Gastroesophageal sphincter (tissue), 4 donors: ENCODE measurements at places on chromosomes 16 and 17.

GRCh38 chr17:67253384-67253783 is 8.4 kb upstream of the HELZ start:
- H3K4me1 ChIP-seq, result no peaks in the 10 kb centered on the region
- no peak for ATAC-seq
- H3K27ac ChIP-seq, result no peak overlapping the region
- no peaks in the 10 kb centered on the region for H3K27me3 ChIP-seq
- H3K36me3 ChIP-seq, result no peaks in the 10 kb centered on the region

- no peaks in the 10 kb centered on the region for H3K4me1 ChIP-seq
- ATAC-seq, result no peak
- no peaks in the 10 kb centered on the region for H3K27me3 ChIP-seq
- H3K4me3 ChIP-seq, result no peak overlapping the region
- no peak overlapping the region for H3K27ac ChIP-seq
Measured at GRCh38 chr16:58970775-58971174, 236.7 kb upstream of the GOT2 start.

DNA sequence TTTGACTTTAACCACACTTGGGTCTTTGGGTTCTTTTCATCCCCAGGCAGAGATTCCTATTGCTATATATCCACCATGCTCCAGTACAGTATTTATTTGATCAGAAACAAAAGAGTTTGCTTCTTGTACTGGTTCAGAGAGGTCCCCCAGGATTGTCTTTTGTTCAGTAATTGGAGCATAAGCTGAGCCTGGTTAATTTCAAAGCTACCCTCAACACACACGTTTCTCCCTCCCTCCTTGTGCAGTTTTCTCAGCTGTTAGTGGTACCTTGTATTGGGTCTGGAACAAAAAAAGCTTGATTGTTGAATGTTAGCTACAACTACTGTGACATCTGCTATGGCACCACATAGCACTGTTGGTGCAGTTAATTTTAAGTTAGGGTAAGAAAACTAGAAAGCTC is 50.0 kb downstream of the NUP93 start:
- H3K27ac ChIP-seq, result no peak overlapping the region
- peaks cover 14% of the 10 kb centered on the region for H3K4me1 ChIP-seq
- ATAC-seq, result no peak
- H3K4me3 ChIP-seq, result no peak overlapping the region
- H3K36me3 ChIP-seq, result no peaks in the 10 kb centered on the region

GRCh38 chr17:45164734-45165269 is 3.1 kb downstream of the HEXIM2 start:
- H3K4me1 ChIP-seq, result peaks cover 10% of the 10 kb centered on the region
- no peaks in the 10 kb centered on the region for H3K27me3 ChIP-seq
- no peak overlapping the region for H3K4me3 ChIP-seq
- no peak overlapping the region for H3K27ac ChIP-seq

GRCh38 chr16:77191259-77191969 is 424 bp downstream of the MON1B start:
- no peak for ATAC-seq
- peak overlapping the region; percentile 79 for H3K4me3 ChIP-seq
- H3K4me1 ChIP-seq, result peaks cover 7% of the 10 kb centered on the region
- H3K36me3 ChIP-seq, result no peaks in the 10 kb centered on the region
- peak overlapping the region; percentile 96 for H3K27ac ChIP-seq

DNA sequence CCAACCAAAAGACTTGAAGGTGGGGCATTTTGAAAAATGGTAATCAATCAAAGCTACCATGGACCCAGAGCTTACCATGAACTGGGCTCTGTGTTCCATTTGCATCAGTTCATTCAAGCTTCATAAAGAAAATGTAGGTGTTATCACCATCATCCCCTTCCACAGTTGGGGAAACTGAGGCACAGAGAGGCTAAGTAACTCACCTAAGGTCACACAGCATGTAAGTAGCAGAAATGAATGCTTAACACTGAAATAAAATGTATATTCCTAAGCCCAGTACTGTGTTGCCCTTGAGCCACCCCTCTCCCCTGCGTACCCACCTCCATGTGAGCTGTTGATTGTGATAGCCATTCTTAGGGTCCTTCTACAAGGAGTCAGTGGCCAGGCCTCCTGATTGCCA is 83.6 kb downstream of the VAT1L start:
- no peaks in the 10 kb centered on the region for H3K27me3 ChIP-seq
- no peaks in the 10 kb centered on the region for H3K36me3 ChIP-seq
- ATAC-seq, result no peak
- no peak overlapping the region for H3K27ac ChIP-seq

DNA sequence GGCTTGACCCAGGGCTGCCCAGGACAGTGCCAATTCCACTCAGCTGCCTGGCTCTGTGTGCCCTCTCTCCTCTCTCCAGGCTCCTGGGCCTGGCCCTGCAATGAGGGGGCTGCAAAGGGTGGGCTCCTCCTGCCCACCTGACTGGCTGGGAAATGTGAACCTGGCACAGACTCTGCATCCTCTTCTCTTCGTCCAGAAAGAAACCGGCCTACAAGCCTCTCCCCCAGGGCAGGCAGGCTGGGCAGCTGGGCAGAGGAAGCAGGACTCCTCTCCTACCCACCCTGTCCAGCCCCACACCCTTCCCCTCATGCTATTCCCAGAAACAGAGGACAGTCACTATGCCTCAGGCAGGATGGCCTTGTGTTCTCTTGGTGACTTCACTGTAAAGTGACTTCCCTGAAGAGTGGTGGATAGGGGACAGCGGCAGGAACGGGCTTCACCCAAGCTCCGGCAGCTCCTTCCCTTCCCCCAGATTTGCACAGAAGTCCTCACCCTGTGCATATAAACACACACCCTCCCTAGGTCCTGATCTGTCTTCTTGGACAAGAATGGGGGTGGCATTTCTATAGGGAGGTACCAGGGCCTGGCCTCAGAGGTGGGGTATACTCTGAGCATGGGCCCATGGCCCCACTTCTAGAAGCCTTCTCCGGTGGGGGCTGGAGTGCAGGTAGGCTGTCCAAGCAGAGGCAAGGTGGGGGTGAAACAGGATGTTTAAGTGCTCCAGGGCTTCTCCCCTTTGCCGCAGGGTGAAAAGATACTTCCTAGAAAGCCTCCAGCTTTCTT is 4.9 kb upstream of the STAT5A start:
- H3K27me3 ChIP-seq, result no peaks in the 10 kb centered on the region
- H3K27ac ChIP-seq, result no peak overlapping the region
- peaks cover 29% of the 10 kb centered on the region for H3K4me1 ChIP-seq
- no peak for ATAC-seq
- no peak overlapping the region for H3K4me3 ChIP-seq
- no peaks in the 10 kb centered on the region for H3K36me3 ChIP-seq

DNA sequence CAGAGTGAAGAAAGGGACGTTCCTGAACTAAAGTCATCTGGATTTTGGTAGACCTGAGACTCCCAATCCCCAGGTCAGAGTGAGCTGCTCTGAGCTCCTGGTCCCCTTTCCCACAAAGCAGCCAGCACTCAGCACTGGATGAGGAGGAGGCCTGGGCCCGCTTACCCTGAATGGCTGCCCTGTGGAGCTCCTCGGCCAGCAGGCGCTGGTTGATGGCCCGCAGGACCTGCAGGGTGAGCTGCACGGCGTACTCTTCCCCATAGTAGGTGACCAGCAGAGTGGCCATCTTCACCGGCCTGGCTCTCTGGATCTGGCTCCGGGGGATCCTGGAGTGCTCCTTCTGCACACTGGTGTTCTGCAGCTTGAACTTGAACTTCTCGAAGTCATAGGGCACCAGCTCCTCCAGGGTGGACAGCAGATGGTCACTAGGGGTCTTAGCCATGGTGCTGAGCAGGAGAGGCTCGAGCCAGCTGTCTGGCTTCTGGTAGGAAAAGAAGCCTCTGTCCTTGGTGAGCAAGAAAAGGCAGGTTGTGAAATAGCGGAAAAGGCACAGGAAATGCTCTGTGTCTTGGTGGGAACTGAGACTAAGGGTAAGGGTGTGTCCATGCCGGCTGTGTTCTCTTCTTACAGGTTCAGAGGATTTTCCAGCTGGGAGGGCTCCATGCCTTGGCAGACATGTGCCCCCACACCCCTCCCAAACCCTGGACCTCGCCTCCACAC is at the start of gene MEFV:
TSS of gene MEFV (minus strand) at position 488 of the 720 bp plus-strand sequence. CDS start at position 442, 46 bp downstream.
- no peaks in the 10 kb centered on the region for H3K36me3 ChIP-seq
- peak within 1 kb of the TSS; percentile 11 for H3K4me3 ChIP-seq
- H3K27me3 ChIP-seq, result peaks cover 30% of the 10 kb centered on the region
- H3K27ac ChIP-seq, result no peak within 1 kb of the TSS
- peak; percentile 40 for ATAC-seq

- ATAC-seq, result no peak
- no peak overlapping the region for H3K4me3 ChIP-seq
- H3K27ac ChIP-seq, result no peak overlapping the region
- peaks cover 30% of the 10 kb centered on the region for H3K27me3 ChIP-seq
Measured at GRCh38 chr17:74703311-74703710, 9.4 kb downstream of the CD300LF start.

DNA sequence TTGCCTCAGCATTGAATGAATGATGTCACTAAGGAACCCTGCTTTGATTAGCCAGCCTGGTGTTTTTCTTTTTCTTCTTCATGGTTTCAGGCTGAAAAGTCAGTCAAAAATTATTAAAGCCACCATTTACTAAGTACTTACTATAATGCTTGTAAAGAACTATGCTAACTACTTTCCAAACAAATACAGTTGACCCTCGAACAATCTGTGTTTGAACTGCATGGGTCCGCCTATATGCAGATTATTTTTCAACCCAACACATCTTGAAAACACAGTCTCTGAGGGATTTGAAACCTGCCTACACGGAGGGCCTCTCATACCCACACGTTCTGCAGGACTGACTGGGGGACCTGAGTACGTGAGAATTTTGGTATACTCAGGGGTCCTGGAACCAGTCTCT is 136.3 kb downstream of the PARN start:
- H3K27me3 ChIP-seq, result no peaks in the 10 kb centered on the region
- H3K4me1 ChIP-seq, result no peaks in the 10 kb centered on the region
- H3K4me3 ChIP-seq, result no peak overlapping the region

DNA sequence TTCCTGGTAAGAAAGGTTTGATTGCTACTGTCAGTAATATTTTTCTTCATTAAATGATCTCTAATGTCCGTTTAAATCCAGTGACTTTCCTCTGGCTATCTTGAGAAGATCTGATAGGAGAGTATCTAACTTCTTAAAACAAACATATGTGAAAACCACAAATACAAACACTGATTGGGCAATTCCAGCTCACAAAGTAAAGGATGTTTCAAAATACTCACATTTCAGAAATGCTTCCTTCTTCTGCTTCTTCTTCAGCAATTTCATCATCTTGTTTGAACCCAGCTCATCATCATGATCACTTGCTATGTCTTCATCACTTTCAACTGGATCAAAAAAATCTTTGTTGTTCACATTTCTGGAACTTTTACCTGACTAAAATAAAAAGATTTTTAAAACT is 64.3 kb upstream of the RBL2 start:
- ATAC-seq, result no peak
- H3K36me3 ChIP-seq, result no peaks in the 10 kb centered on the region
- H3K4me3 ChIP-seq, result no peak overlapping the region

GRCh38 chr16:8109510-8110369 is 480.6 kb downstream of the TMEM114 start:
- H3K36me3 ChIP-seq, result no peaks in the 10 kb centered on the region
- no peak overlapping the region for H3K4me3 ChIP-seq
- H3K4me1 ChIP-seq, result no peaks in the 10 kb centered on the region
- no peak overlapping the region for H3K27ac ChIP-seq
- H3K27me3 ChIP-seq, result no peaks in the 10 kb centered on the region

DNA sequence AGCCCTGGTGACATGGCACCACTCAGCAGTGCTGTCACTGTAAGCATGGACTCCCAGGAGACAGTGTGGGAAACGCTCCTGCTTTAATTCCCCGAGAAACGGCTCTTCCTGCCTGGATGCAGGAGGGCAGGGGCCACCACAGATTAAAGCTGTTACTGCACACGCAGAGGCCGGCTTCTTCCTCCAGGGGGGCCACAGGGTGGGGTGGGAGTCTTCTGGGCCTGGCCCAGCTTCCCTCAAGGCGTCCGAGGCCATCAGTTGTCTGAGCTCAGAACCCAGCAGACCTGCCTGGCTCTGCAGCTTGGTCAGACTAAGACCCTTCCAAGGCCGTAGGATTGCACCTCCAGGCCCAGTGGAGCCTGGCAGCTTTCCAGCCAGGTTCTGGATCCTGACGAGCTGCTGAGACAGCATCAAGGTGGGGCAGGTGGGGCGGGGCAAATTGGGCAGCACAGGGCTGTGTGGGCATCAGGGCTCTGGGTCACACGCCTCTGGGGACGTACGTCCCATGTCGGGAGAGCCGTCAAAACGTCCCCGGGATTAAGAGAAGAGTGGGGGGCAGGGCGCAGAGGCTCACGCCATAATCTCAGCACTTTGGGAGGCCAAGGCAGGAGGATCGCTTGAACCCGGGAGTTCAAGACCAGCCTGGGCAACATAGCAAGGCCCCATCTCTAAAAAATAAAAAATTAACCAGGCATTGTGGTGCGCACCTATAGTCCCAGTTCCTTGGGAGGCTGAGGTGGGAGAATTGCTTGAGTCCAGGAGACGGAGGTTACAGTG is 5.0 kb upstream of the CAPN15 start:
- peaks cover 43% of the 10 kb centered on the region for H3K36me3 ChIP-seq
- H3K4me1 ChIP-seq, result peaks cover 32% of the 10 kb centered on the region
- no peak overlapping the region for H3K27ac ChIP-seq
- no peaks in the 10 kb centered on the region for H3K27me3 ChIP-seq
- no peak for ATAC-seq

- H3K27ac ChIP-seq, result no peak overlapping the region
- ATAC-seq, result no peak
- H3K4me3 ChIP-seq, result no peak overlapping the region
- H3K27me3 ChIP-seq, result no peaks in the 10 kb centered on the region
- H3K4me1 ChIP-seq, result no peaks in the 10 kb centered on the region
Measured at GRCh38 chr16:86529160-86529559, 18.8 kb downstream of the FOXF1 start.

DNA sequence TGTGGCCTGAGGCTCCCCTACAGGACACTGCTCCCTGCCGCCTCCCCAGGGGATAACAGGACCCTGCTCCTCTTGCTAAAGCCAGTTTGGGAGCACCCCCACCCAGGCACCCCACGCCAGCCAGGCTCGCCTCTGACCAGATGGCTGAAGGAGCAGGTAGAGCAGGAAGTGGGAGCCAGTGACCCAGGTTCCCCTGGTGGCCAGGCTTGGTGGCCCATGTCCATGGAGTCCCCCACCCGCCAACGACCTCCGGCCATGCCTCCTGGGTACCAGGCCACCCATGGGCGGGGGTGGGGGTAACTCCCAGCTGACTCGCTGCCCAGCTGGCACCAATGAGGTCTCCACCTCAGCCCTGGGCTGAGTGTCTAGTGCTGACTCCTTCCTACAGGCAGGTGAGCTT is 10.0 kb downstream of the BCAR1 start:
- no peaks in the 10 kb centered on the region for H3K27me3 ChIP-seq
- peaks cover 17% of the 10 kb centered on the region for H3K4me1 ChIP-seq
- no peak overlapping the region for H3K4me3 ChIP-seq

GRCh38 chr16:85436636-85437165 is 176.4 kb upstream of the GSE1 start:
- H3K27ac ChIP-seq, result peak overlapping the region; percentile 49
- H3K4me1 ChIP-seq, result peaks cover 12% of the 10 kb centered on the region
- peaks cover 29% of the 10 kb centered on the region for H3K36me3 ChIP-seq
- peak; percentile 48 for ATAC-seq
- H3K4me3 ChIP-seq, result no peak overlapping the region

- H3K36me3 ChIP-seq, result no peaks in the 10 kb centered on the region
- ATAC-seq, result no peak
- no peaks in the 10 kb centered on the region for H3K4me1 ChIP-seq
Measured at GRCh38 chr16:75279305-75279704, 27.9 kb upstream of the BCAR1 start.

- H3K4me1 ChIP-seq, result peaks cover 47% of the 10 kb centered on the region
- peak overlapping the region; percentile 100 for H3K27ac ChIP-seq
- H3K4me3 ChIP-seq, result no peak overlapping the region
- no peak for ATAC-seq
- no peaks in the 10 kb centered on the region for H3K27me3 ChIP-seq
Measured at GRCh38 chr17:57909551-57909950, 45.7 kb downstream of the CUEDC1 start.

- H3K36me3 ChIP-seq, result no peaks in the 10 kb centered on the region
- H3K27ac ChIP-seq, result no peak overlapping the region
- no peak for ATAC-seq
- H3K4me1 ChIP-seq, result no peaks in the 10 kb centered on the region
- H3K4me3 ChIP-seq, result no peak overlapping the region
Measured at GRCh38 chr16:76346210-76346609, 69.0 kb downstream of the CNTNAP4 start.
